T-helper 2 cell (primary cell): ENCODE measurements at places on chromosomes 13 and 19.

DNA sequence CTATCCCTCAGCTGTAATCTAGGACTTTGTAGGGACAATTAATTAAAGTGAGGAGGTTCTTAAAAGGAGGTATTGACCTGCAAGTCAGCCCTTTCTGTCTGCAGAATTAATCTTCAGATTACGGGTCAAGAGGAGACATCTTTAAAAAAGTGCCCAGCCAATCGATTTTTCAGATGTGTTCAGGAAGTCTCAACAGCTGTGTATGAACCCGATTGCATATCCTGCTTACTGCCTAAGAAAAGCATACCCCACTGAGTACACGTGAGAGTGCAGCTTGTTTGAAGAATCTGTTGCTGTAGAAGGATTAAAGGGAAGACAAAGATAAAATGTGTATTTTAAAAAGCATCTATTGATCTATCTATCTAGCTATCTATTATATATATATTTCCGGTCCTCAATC is 1194.5 kb downstream of the UQCRFS1 start:
- DNase-seq, result no peak

- peak; percentile 27 for DNase-seq
Observed at GRCh38 chr13:114151565-114152284, 19.3 kb upstream of the RASA3 start.

- DNase-seq, result no peak
Observed at GRCh38 chr19:6465006-6465405, 935 bp downstream of the CRB3 start.

DNA sequence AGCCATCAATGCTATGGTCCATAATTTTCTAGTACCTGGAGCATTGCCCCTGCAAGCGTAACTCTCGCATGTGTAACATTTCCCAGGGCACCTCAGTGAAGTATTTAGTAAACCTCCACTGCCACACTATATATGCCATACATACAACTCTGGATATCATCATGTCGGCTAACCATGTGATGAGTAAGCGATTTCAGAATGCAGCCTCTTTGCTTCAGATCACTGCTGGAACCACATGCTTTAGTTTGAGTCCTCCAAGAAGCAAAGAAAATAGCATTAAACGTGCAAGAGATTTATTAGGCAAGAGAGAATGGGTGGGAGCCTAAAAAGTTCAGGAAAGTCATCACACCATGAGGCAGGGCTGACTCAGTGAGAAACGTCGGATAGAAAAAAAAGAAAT is 635.6 kb upstream of the SLITRK5 start:
- no peak for DNase-seq

- DNase-seq, result no peak
Observed at GRCh38 chr13:98838776-98839175, 86.3 kb upstream of the SLC15A1 start.

DNA sequence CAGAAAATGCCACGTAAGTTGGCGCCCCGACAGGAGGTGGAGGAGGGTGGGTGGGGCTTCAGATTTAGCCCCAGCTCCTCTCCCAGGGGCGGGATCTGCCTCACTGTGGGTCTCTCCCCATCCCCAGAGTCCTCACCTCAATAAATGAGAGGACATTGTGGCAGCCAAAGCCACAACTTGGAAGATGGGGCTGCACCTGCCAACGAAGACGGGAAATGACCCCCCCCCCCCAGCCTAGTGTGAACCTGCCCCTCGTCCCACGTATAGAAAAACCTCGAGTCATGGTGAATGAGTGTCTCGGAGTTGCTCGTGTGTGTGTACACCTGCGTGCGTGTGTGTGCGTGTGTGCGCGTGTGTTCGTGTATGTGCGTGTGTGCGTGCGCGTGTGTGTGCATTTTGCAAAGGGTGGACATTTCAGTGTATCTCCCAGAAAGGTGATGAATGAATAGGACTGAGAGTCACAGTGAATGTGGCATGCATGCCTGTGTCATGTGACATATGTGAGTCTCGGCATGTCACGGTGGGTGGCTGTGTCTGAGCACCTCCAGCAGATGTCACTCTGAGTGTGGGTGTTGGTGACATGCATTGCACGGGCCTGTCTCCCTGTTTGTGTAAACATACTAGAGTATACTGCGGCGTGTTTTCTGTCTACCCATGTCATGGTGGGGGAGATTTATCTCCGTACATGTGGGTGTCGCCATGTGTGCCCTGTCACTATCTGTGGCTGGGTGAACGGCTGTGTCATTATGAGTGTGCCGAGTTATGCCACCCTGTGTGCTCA is 1.5 kb upstream of the TRAPPC5 start:
- peak; percentile 87 for DNase-seq

DNA sequence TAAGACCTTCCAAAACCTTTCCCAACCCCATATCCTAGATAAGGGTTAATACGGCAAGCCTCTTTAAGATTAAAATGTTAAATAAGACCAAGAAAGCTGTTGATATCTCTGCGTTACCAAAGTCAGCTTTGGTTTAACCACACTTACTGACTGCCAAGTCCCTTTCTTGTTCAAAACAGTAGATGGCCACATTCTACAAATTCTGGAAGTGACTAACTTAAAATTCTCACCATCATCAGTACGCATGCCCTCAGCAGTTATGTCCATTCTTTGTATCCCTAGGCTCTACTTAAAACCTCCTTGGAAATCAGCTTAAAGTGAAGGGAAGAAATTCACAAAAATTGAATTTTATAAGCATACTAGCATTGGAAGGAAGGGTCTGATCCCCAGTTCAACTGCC is 23.6 kb downstream of the SOHLH2 start:
- DNase-seq, result no peak

GRCh38 chr13:93900731-93901130 is 578.8 kb downstream of the DCT start:
- no peak for DNase-seq
